A549 treated with DMSO at 1 μM for 4 hours (cell line): ENCODE measurements at places on chromosomes 12 and 14. TPM values are rescaled to one million over a fixed set of nuclear protein-coding genes. Genes with fewer than 3 reads are reported as not detected.

Gene DERA
- total RNA-seq, result 38.1 to 56.1 TPM (median 41.7 TPM) in 5 replicates

Gene MUCL1
- total RNA-seq, result not detected in 5 replicates

Gene TMEM229B
- 0.14 to 0.24 TPM (median 0.20 TPM) in 5 replicates for total RNA-seq

Gene CRADD
- 9.6 to 15.8 TPM (median 10.9 TPM) in 5 replicates for total RNA-seq

Gene MLF2
- 275 to 309 TPM (median 292 TPM) in 5 replicates for total RNA-seq

Gene GRIN2B
- total RNA-seq, result 4.0 to 5.1 TPM (median 4.8 TPM) in 5 replicates

Gene PAPOLA
- total RNA-seq, result 84.4 to 107 TPM (median 101 TPM) in 5 replicates

Gene CLEC4D
- total RNA-seq, result not detected in 5 replicates

Gene MYF6
- total RNA-seq, result not detected in 5 replicates

Gene SIX1
- total RNA-seq, result 7.3 to 9.8 TPM (median 9.1 TPM) in 5 replicates

Gene LMNTD1
- total RNA-seq, result not detected in 5 replicates

Gene PIGH
- 18.6 to 23.1 TPM (median 21.1 TPM) in 5 replicates for total RNA-seq
